COR-L47 (cell line): ENCODE measurements at places on chromosomes 16 and 17.

DNA sequence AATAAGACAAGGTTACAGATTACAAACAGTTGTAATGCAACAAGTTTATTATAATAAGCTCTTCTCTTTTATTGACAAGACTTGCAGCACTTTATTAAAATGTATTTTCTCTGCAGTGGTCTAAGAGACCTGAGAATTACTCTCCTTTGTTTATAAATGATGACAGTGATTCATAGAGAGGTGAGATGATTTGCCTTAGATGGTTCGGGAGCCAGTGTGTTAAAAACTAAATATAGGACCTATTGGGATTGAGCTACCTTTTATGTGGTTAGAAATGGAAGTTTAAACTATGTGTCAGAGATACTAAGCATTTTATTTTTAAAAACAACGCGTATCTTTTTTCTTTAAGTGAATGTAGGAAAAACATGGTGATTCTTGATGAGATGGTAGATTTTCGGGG lies 2.9 kb upstream of the KRTAP3-3 start:
- DNase-seq: no peak

- DNase-seq: no peak
Observed at GRCh38 chr17:39722965-39723848, 7.1 kb downstream of the MIEN1 start.

DNA sequence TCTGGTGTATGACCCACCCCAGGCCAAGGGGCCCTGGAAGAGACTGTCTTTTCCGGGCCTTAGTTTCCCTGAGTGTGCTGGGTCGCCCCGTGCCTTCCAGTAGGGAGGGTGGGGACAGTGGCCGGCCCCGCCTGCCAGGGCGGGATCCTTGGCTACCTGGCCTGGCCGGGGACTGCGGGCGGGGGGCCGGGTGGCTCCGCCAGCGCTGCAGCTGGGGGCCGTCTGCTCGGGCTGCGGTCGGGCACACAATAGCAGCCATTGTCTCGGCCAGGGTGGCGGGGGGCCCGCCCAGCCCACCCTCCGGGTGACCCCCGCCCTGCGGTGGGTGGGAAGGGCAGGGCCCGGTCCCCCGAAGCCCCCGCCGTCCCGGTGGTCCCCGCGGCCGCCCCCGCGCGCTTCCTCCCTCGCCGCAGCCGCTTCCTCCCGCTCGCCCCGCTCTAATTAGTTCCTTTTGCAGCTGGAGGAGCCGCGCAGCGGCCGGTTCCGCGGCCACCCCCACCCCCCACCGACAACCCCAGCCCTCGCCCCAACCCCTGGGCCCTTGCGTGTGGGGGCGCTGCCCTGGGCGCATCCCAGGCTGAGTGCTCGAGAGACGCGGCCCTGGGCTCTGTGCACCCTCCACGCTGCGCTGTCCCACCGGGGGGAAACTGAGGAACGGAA lies 11.6 kb downstream of the GLIS2 start:
- no peak for DNase-seq

DNA sequence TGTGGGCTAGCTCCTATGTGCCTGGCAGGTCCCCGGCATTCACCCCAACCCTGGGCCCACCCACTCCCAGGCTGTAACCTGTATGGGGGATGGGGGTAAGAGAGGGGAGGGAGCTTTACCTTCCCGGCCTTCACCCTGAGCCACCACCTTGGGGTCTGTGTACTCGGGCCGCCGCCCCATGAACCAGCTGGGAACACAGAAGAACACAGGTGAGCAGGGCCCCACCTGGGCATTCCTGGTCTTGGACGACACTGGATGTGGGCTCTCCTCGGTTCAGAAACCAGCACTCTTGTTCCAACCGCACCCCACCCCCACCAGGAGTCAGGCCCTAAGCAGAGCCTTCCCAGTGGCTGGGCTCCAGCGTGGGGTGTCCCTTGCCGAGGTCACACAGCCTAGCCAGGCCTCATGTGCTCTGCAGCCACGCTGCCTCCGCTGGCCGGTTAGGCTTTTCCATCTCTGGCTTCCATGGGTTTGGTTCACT lies 18.8 kb downstream of the B9D1 start:
- no peak for DNase-seq

DNA sequence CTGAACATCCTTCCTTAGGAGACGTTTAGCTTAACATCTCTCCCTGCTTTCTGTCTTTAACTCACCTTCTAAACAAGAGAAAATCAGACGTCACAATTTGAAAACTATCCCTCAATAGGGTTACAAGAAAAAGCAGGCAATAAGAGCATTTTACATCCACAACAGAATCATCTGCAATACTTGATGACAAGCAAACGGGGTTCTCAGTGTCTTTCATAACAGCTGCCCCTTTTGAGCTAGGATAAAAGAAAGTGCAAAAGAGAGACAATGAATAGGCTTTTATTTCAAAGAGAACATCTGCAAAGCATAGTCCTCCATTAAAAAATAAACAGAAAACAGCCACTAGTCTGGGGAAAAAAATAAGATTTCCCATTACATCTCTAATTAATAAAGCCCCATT lies 13.2 kb downstream of the XYLT1 start:
- no peak for DNase-seq

DNA sequence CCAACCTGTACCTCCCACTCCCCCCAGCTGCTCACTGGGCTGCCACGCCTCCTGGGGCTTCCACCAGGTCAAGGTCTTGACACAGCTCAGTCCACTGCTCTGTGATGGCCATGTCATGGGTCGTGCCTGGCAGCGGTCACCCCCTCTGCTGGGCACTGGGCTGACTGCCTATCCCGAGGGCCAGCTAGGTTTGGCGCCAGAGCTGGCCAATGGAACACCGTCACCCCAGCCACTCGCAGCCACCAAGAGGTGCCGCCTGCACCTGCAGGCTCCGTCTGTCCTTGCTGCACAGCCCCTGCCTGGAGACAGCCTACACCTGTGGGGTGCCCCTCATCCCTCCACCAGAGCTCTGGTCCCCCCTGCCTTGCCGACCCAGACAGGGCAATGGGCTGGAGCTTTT lies 4.5 kb upstream of the RAB40C start:
- DNase-seq: peak; percentile 32

DNA sequence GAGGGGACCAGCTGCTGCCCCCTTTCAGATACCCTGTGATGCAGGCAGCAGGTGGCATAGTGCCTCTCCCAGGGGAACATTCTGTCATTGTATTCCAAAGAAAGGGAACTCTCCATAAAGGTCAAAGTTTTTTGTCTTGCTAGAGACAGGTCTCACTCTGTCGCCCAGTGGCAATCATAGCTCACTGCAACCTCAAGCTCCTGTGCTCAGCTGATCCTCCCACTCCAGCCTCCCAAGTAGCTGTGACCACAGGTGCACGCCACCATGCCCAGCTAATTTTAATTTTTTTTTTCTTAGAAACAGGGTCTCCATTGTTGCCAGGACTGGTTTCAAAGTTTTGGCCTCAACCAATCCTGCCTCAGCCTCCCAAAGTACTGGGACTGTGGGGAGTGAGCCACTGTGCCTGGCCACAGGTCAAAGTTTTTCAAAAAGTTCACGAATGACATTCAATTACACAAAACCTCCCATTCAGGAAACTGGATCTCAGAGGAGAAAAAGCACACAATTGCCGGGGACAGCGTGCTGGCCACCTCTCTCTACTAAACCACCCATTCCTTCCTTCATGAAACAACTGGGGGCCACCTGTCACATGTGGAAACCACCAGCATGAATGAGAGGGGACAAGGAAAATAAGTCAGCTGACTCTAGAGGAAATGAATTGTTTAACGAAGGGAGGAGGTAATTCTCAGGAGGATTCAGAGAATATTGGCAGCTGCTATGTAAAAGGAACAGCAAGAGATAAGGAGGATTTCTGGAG lies 80.0 kb downstream of the MARCHF10 start:
- DNase-seq: no peak

- no peak for DNase-seq
Observed at GRCh38 chr17:80989586-80989913, 2.1 kb upstream of the CHMP6 start.

- DNase-seq: no peak
Observed at GRCh38 chr17:10751563-10751962, 21.7 kb upstream of the TMEM220 start.

DNA sequence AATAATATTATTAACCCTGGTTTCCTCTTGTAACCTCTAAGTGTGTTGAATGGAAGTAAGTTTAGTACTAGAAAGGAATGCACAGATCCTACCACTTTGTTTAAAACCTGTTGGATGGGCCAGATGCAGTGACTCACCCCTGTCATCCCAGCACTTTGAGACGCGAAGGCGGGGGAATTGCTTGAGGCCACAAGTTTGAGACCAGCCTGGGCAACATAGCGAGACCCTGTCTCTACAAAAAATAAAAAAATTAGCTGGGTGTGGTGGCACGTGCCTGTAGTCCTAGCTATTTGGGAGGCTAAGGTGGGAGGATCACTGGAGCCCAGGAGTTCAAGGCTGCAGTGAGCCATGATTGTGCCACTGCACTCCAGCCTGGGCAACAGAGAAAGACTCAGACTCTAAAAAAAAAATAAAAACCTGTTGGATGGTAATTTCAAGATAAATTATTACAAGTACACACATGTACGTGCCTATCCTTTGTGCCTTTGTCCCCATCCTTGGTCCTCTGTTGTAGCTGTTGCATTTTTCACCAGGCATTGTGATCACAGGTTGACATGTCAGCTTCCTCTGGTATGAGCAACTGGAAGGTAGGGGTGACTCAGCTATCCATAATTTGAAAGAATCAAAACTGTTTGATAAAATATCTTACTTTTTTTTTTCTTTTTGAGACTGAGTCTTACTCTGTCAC lies 30.7 kb upstream of the METTL9 start:
- DNase-seq: no peak

DNA sequence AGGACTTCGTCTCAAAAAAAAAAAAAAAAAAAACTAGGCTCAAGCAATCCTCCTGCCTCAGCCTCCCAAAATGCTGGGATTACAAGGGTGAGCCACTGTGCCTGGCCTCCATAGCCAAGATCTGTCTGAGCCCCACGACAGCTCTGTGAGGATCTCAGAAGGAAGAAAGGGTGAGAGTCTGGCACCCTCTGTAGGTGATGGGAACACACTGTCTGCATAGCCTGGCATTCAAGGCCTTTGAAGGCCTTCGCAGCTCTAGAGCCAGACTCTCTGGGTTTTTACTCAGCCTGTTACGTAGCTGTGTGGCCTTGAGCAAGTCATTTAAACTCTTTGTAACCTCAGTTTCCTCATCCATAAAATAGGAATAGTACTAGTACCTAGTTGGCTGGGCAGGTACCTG lies 6.3 kb upstream of the XPO6 start:
- DNase-seq: no peak

DNA sequence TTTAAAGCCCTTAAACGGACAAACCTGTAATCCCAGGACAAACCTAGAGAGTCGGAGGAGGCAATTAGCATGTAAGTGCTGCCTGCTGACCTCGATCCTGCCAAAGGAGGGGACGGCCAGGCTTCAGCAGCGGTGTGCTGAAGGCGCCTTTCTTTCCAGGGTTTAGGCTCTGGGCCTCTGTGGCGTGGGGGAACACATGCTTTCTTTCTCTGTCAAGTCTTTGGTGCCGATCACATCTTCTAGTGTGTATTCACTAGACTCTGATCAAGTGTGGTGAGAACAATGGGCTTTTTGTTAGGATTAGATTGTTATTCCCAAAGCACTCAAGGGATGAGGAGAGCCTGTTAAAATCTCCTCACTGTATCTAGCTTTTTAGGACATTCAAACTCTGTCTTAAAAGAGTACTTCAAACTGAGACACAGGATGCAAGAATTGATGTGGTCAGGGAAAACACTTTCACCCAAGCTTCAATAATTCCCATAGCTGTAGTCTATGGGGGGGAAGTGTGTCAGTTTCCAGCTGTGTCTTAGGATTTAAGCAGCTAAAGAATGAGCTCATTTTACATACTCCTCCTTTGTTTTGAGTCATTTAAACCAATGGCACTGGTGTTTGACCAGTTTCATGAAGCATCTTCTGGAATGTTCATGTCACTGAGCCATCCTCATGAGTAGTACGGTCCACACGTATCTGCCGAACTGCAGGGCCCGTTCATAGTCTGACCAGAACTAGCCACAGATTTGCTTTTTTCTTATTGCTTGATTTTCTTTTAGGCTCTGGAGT lies 51.2 kb downstream of the RPA1 start:
- no peak for DNase-seq

- DNase-seq: no peak
Observed at GRCh38 chr16:3458852-3459361, 15.4 kb downstream of the NAA60 start.

GRCh38 chr16:55623640-55624039 lies 32.1 kb upstream of the SLC6A2 start:
- DNase-seq: no peak

- DNase-seq: no peak
Observed at GRCh38 chr16:67664871-67665270, 1.7 kb downstream of the ENKD1 start.

DNA sequence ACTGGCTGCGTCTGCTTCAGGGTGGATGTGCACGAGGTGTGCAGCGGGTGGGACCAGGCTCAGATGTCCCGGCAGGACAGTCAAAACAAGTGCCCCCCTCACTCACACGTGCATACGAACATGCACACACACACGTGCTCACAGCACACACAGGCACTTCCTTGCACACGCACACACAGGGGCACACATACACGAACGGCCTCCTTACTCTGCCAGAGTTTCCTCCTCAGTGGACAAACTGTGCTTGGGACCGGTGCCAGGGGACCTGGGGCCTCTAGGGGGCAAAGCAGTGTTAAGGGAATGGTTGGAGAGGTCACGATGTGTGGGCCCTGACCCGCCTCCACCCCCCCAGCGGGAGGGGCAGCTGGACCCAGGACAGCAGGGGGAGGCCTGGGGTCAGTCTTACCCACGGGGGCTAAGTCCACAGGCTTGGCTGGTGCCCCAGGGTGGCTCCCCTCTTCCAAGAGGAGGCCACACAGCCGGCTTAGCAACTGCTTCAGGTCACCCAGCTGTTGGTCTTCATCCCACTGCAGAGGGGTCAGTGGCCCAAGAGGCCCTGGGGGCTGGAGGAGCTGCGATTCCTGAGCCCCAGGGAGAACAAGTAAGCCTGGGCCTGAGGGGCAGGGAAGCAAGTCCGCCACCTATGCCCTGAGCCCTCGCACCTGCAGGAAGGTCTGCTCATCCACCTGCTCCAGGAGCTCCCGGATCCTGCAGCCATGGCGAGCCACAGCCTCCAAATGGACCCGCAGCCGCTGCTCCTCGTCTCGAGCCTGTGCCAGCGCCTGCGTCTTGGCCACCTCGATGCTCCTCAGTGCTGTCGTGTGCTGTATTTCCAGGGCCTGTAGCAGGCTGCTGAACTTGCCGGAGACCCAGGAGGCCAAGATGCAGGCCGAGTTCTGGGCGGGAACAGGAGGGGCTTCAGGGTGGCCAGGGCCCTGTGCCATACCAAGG lies 4.9 kb downstream of the TRIM65 start:
- no peak for DNase-seq

DNA sequence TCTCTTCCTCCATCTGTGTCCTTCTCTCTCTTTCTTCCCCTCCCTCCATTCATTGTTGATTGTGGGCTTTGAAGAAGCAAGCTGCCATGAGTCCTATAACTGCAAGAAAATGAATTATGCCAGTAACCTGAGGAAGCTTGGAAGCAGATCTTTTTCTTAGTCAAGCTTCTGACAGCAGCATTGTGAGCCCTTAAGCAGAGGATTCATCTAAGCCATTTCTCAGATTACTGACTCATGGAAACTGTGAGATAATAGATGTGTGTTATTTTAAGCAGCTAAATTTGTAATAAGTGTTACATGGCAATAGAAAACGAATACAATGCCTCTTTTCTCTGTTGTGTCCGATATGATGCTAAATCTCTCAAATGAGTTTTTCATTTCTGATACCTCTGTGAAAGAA lies 1109.7 kb downstream of the CDH11 start:
- no peak for DNase-seq
